ENCODE measurements at places on chromosomes 16 and 17.
A peak's percentile ranks its signal among the peaks of the same experiment; 100 is the strongest.

- DNase-seq = no peak
Measured at GRCh38 chr16:73040136-73040535, 7.8 kb downstream of the ZFHX3 start.

DNA sequence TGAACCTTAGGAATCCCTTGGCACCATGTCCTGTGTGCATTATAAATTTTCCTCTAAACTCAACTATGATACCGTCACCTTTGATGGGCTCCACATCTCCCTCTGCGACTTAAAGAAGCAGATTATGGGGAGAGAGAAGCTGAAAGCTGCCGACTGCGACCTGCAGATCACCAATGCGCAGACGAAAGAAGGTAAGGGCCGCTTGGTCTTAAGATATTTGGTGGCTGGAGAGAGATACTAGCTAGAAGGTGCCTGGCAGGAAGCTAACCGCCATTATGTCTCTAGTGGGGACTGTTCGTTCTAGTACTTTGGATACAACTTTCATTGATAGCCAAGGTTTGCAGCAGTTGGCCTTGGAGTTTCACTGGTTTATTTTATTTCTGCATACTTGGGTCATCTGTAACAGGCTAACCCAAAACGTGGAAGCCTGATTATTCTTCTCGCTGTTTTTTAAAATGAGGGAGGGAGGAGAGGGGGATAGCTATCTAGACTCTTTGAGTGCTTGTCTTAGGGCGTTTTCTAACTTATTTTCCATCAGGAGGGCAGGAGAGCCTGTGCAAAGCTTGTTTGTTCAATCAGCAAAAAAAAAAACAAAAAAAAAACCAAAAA lies 1.3 kb downstream of the RBBP6 start:
- peak; percentile 26 for DNase-seq

DNA sequence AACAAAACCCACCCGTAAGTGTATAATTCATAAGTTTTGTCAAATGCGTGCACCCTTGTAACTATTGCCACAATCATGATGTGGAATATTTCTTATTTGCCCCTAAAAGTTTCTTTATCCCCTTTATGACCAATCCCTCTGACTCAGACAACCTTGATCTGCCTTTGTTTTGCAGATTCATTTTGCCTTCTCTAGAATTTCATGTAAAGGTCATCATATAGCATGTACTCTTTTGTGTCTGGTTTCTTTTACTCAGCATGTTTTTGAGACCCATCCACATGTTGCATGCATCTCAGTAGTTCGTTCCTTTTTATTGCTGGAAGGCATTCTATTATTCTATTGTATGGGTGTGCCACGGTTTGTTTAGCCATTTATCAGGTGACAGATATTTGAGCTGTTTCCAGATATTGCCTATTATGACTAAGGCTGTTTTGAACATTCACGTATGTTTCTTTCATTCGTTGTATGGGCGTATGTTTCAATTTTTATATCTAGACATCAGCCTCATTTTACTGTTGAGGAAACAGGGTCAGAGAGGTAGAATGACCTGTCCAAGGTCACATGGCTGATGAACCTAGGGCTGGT lies 192.4 kb downstream of the RAB11FIP4 start:
- no peak for DNase-seq

GRCh38 chr17:58822148-58823050 lies 66.7 kb downstream of the PPM1E start:
- DNase-seq = no peak

- DNase-seq = peak; percentile 58
Measured at GRCh38 chr17:6753006-6753445, 2.8 kb upstream of the XAF1 start.
